ENCODE measurements at places on chromosomes 6 and 20.

- no peak for DNase-seq
Observed at GRCh38 chr6:113694278-113695077, 162.7 kb upstream of the MARCKS start.

- no peak for DNase-seq
Observed at GRCh38 chr6:3119040-3119723, 671 bp downstream of the BPHL start.

GRCh38 chr6:92267335-92267734, 1152.0 kb downstream of the EPHA7 start:
- no peak for DNase-seq

DNA sequence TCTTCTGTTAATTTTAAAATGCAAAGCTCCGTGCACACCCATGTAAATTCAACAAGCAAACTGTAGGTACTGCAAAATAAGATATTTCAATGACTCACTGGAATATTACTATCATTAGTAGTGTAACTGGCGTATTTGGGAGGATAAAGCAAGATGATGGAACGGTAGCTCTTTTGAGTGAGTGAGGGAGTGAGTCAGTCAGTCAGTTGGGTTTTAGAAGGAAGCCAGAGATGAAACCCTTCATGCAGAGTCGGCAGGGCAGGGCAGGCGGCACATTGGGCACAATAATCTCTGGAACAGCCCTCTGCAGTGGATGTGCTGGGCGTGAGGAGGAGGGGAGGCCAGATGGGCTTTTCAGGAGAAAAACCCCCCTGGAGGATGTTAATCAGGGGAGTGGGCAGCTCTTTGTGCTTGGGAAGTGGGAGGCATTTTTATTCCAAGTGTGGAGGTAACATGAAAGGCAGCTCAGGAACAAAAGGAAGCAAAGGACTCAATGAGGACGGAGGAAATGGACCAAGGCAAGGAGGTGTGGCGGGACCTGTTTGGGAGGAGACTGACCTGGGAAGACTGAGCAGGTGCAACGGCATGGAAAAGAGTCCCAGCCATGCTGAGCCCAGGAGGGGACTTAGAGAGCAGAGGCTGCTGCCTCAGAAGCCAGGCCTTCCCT, 171.2 kb downstream of the ZDHHC14 start:
- DNase-seq: no peak

DNA sequence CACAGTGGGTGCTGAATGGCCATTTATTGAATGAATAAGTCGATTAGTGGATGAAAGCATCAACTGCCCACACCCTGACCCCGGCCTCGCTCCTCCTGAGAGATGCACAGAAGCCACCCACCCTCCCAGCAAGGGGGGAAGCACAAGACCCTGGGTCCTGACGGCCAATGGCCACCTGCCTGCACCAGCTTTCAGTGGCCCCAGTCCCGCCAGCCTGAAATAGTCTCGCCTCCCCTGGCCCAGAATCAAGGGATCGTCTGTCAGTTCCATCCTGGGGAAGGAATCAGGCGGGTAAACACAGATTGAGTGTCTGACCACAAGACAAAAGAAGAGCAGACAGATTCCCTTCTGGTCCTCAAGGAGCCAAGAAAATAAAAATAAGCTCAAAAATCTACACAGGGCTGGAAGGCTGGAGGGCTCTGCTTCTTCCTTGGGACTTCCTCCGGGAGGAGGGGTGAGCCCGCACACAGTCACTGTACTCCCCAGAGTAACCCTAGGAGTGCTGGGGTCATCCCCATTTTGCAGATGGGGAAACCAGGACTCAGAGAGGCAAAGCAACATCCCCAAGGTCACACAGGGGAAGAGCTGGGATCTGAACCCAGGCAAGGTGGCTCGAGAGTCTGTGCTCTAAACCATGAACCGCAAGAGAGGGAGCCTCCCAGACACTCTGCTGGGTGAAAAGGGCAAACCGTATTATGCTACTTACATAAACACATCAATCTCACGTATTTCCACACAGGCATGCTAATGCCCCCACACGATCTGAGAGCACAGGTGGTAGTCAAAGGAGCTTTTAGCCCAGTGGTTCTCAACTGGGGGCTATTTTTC, 7.8 kb downstream of the PREX1 start:
- DNase-seq: no peak

- DNase-seq: no peak
Observed at GRCh38 chr20:58377017-58377416, 12.0 kb upstream of the VAPB start.

GRCh38 chr6:151067684-151068596, 171.8 kb upstream of the AKAP12 start:
- DNase-seq: peak; percentile 98

- no peak for DNase-seq
Observed at GRCh38 chr20:56773749-56774148, 144.6 kb downstream of the TFAP2C start.

DNA sequence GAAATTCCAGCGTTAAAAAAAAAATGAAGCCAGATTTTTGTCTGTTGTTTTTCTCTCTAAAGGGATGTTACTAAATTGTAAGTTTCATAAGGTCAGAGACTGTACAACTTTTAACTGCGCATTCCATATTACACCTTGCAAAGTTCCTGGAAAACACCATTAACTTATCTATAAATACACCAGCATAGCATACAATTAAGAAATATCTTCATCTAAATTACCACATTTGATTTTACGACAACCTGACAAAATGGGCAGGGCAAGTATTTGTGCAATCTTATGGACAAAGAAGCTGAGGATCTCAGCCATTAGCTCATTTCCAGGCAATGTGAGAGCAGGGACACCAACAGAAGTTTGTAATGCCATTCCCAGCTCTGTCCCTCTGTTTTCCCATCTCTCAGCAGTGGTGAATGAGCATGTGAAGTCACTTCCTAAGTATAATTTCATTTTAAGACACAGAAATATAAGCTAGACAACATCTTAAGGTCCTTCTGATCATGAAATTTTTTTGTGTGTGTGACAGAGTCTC, 12.9 kb upstream of the GCM1 start:
- DNase-seq: no peak

DNA sequence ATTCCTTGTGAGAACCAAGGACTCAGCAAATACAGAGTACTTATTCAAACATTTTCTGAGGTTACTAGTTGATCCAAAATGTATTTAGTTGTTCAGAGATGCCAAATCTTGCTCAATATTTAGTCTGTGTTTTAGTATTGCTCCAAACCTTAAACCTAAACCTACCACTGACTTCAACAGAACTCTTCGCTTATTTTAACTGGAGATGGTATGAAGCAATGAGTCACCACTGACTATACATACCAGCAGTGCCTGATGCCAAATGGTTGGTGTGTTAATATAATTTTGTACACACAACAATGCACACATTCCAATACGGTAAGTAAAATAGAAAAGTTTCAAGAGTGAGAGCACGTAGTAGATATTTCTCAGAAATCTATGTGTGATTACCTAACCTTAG, 1.9 kb upstream of the SPTLC3 start:
- DNase-seq: no peak

DNA sequence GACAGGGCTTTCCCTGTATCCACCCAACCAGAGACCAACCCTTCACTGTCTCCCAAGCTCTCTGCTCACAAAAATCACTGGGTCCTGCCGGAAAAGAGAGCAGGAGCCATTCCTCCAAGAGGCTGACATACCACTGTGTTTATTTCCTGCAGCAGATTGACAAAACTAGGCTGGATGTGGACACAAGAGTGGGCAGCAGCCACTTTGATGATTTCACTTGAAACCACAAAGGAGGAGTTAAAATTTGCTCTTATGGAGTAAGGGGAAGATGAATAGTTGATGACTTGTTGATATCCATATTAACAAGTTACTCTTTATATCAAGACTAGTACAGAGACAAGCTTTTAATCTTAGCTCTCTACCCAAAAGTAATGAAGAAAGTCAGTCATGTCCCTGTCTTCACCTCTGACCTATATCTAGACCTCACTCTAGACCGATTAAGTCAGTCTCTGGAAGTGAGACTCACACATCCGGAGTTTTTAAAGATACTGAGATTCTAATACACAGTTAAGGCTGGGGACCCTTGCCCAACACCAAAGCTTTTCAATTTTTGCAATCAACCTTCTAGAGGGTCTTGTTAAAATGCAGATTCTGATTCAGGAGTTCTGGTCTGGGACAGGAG, 73.8 kb downstream of the SCML4 start:
- DNase-seq: no peak

GRCh38 chr6:15380351-15380750, 134.5 kb downstream of the JARID2 start:
- no peak for DNase-seq

DNA sequence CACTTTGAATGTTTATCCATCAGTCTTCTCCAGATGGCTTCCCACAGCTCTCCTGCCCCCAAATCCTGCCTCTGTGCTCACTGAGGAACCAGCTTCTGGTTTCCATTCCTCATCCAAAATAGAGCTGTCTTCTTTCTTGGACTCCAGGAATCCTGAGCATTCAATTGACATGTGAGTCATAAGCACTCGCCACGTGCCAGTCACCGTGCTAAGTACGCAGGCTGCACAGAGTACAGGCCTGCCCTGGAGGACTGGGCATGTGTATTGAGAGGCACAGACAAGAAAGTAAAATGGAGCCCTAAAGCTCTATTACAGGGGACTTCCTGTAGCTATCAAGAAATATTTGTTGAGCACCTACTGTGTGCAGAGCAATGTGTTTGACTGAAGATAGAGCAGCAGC, 39.7 kb upstream of the LRFN2 start:
- DNase-seq: no peak

GRCh38 chr20:32436142-32436861, 78.2 kb downstream of the ASXL1 start:
- DNase-seq: no peak

GRCh38 chr6:111566873-111567517, 38.7 kb downstream of the TRAF3IP2 start:
- no peak for DNase-seq

DNA sequence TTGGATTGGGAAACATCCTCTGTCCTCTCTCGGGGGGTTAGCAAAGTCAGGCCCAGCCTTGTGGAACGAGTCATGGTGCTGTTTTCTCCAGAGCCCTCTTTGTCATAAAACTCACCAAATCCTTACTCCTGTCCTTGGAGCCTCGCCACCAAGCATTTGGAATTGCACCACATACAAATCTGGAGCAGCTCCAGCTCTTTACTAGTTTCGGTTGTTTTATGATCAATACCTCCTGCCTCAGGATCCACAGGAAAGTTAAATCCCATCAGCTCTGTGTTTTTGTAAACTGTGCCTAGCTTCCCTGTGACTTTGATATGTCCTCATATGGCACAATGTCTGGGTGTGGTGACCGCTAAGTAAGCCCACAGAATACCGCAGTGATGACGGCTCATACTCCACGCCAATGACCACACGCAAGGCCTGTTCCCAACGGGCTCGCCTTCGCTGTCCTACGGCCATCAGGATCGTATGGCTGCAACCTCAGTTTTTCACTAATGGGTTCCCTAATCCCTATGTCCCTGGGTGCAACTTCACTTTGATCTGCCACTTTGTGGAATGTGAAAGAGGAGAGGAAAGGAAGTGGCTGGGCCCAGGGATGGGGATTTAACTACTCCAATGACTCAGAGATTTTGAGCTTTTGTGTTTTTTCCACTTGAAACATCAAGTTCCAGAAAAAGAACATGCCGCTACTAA, 111.3 kb upstream of the FOXQ1 start:
- DNase-seq: no peak

DNA sequence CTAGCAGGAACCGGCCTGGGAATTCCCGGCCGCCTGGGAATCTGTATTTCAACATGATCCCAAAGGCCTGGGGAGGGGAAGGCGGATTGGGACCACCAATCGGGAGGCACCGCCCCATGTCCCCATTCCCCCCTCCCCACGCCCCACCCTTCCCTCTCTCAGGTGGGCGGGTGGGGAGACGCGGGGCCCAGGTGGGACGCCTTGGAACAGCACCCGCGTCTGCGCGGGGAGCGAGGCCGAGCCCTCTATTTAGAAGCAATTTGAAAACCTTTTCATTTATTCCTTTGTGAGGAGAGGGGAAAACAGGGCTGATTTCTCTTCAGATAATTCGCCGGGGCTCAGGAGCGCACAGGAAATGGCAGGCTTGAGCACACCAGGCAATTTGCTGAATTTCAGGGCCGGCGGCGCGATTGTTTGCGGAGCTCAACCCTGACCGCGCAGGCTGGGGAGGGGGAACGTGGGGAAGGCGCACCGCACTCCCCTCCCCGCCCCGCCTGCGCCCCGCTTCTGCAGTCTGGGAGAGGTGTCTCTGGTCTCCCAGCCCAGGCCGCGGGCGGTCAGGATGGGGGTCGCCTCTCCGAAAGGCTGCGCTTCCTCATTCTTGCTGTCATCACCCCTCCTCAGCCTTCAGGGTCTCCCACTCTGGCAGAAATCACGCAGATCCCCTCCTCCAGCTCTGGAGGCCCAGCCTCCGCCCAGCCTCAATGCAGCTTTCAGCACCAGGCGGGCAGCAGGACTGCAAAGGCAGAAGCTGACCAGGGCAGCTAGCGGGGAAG, 170.0 kb downstream of the GRM4 start:
- no peak for DNase-seq

DNA sequence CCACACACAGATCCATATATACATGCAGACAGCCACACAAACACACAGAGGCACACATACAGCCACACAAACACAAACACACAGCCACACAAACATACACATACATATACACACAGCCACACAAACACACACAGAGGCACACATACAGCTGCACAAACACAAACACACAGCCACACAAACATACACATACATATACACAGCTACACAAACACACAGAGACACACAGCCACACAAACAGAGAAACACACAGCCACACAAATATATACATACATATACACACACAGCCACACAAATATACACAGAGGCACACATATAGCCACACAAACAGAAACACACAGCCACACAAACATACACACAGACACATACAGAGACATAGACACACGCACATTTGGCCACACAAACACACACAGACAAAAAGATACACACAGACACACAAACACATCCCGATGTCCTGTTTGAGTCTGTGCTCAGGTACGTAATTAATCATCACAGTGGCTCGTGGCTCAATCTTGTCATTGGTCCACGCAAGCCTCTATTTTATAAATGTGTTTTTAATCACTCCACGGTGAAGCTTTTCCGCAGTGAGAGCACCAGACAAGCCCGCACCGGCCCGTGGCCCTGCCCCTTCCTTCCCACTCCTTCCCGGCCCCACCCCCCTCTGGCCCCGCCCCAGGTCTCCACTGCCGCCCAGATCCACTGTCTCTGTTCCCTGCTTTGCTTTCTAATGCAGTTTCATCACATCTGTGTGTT, 135.3 kb downstream of the CDH4 start:
- peak; percentile 45 for DNase-seq

- DNase-seq: no peak
Observed at GRCh38 chr6:34161857-34162515, 16.1 kb upstream of the GRM4 start.

DNA sequence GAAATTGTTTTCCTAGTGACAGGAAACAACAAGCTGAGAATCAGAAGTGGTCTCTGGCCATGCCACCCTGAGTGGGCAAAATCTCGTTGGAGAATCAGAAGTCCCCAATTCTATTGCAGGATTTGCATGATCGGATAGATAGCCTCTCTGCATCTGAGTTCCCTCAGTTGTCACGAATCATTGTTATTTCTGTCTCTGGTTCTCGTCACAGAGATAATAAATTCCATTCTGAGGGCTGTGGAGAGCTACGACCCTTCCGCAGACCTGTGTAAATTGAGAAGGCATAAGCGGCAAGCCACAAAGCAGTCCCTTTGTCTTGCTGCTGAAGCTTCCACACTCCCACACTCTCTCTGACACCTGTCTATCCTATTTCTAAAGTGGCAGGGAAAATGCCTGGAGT, 102.4 kb upstream of the CNR1 start:
- no peak for DNase-seq
